Activated T-helper 1 cell treated with anti-CD3 and anti-CD28 coated beads, Interleukin-2, amount 50 U/mL, for 16 hours (primary cell): ENCODE measurements at places on chromosomes 7 and 10.
A peak's percentile ranks its signal among the peaks of the same experiment; 100 is the strongest.

- no peak for DNase-seq
Observed at GRCh38 chr7:88042157-88042556, 108.1 kb downstream of the ADAM22 start.

DNA sequence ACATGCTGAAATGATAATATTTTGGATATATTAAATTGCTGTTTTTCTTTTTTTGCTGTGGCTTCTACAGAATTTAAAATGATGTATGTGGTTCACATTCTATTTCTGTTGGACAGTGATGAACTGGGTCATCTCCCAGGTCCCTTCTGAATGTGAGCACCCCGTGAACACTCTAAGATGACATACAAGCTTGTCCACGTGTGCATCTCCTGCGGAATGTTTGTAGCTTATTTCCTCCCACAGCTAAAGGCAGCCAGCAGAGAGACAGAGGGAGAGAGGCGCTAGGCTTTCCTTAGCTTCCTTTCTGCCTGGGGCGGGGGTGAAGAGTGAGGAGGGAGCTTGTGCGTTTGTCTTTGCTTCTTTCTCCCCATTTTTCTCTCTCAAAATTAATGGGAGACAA lies 219.1 kb downstream of the EMX2 start:
- DNase-seq, result no peak

- no peak for DNase-seq
Observed at GRCh38 chr7:157693071-157693520, 356.3 kb downstream of the DNAJB6 start.

DNA sequence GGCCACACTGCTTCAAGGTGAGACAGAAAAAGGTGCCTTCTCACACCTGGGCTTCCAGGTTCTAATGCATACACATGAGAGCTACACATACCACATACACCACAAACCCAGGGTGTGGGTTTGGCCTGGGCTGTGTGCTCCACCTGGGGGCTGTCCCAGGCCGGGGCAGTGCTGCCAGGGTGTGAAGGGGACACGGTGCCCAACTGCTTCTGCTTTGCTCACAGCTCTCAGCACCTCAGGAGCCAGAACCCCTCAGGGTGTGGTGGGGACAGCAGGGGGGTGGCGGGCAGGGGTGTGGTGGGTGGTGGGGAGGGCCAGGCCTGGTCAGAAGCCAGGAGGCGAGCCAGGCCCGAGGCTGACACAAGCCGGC lies 51.1 kb downstream of the TMEM209 start:
- no peak for DNase-seq

DNA sequence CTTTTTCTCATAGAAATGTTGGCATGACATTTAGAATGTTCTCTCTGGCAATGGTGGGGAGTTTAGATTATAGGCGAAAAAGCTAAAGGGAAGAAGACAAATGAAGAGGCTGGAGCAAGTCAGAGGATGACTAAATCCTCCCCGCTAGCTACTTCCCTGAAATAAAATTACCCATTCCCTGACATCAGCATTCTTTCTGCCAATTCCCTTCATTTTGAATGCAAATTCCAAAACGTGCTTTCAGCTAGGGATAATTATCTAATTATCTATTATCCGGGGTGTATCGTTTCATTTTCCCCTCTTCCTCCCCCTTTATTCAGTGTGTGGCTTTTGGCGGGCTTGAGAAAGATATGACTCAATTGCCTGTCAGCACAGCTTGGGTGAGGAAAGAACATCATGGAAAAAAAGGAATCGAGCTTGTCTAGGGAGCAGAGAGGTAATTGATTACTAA lies 672.3 kb downstream of the TNS3 start:
- no peak for DNase-seq

DNA sequence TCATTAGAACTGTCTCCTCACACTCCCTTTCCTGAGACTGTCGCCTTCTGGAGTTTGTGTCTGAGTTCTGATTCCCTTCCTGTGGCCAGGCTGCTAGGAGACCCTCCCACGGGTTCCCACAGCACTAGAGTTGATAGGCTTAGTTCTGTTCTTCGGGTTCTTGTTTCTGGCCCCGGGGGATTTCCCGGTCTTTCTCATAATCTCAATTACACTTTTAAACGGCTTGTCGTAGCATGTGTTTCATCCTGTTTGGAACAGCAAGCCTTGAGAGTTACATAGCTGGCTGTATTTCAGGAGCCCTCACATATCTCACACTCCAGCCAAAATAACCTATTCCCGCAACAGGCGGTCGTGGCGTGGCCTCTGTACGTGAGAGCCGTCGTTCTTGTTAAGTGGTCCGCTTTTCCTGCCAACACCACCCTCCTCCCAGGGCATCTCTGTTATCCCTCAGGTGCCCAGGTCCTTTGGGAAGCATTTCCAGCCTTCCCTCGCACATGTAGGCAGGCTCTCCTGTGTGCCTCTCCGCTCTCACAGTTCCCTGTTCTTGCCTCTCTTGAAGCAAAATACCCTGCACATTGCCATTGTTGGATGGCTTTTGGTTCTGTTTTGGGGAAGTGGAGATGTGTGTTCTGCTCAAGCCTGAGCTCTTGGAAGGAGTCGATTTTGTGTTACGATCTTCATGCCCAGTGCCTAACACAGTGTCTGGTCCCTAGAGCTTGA lies 46.0 kb downstream of the CDC123 start:
- DNase-seq, result no peak

GRCh38 chr7:137576481-137576880 lies 232.9 kb upstream of the PTN start:
- DNase-seq, result no peak

DNA sequence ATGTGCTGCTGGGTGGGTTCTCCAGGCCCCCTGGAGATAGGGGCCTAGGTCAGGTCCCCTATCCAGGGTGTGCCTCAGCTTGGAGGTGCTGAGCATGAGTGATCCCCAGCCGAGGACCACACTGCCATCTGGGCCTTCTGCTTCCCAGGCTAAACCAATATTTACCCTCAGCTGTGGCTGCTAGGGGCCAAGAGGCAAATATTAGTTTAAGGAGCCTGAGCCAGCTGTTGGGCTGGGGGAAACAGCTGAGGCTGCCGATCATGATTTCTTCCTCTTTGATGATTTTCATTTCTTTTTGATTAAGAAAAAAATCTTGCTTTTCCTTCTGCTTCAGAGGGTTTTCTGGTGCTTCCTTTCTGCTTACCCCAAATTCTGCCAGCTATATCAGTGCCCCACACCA lies 83.4 kb downstream of the NEURL1 start:
- DNase-seq, result no peak

DNA sequence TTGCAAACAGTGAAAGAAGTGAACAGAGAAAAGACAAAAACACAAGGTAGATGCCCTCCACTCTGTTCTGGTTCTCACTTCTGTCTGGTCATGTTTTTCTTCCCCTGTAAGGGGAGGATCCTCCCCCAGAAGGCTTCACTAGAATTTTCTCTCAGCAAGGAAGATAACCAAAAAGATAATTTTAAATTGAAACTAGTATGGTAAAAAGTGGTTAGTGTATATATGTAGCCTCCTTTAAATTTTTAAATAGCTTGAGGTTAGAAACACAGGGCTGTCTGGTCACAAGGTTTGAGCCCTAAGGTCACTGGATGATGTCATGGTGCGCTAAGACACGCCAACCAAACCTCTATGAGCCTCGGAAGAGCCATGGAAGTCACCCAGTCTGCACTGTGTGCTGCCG lies 5.6 kb upstream of the PKD1L1 start:
- no peak for DNase-seq

GRCh38 chr10:52258799-52259425 lies 55.2 kb upstream of the DKK1 start:
- DNase-seq, result no peak

DNA sequence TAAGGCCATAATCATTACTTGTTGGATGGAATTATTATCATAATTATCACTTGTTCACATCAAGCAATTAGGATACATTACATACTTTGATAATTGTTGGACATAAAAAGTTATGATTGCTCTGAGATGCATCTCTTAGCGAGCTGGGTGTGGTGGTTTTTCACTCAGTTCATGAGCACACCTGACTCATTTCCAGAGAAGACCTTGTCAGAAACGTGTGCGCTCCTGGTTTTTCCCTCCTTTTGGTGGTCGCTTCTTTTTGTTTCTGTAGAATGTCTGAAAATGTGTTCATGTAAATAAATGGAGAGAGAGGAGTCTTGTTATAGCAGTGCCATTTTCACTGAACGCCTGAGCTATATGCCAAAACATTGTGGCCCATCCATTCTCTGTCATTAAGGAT lies 141.3 kb downstream of the PAXIP1 start:
- DNase-seq, result no peak

- DNase-seq, result peak; percentile 62
Observed at GRCh38 chr7:100604028-100604975, 2.1 kb downstream of the PCOLCE start.

DNA sequence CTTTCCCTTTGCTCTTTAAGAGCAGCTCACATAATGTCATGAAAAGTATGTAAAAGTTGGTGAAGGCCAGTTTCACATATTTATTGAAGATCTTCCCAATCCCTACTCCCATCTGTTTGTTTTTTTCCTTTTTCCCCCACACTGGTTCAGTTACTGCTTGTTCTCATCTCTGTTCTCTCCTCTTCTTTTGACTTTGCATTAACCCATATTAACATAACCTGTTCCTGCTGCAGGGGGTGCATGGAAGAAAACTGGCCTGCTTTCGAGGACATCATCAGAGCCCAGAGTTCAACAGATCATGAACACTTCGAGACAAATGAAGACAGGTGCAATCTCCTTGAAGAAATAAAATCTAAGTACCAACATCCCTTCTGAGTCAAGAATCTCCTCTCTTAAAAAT lies 93.3 kb upstream of the FAM3C start:
- DNase-seq, result no peak

DNA sequence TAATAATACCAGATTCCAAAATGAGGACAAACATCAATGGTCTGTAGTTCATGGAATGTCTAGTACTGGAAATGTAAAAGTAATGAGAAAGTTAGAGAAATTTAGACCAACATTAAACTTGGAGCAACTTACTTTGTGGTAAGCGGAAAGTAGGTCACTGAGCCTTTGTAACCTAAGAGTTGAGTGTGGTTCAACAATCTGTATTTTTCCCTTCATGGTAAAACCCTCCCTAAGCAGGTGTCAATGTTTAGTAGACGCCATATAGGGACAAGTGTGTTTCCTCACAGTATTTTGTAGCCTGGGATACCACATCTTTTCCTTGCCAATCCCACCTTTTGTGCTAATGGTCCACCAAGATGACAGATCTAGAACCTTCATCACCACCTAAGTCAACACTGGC lies 67.3 kb upstream of the RSU1 start:
- no peak for DNase-seq

- no peak for DNase-seq
Observed at GRCh38 chr7:14598978-14599377, 303.6 kb downstream of the DGKB start.

GRCh38 chr10:46000538-46000937 lies 28.2 kb downstream of the TIMM23 start:
- no peak for DNase-seq

- no peak for DNase-seq
Observed at GRCh38 chr7:101216001-101216859, 1.2 kb downstream of the PLOD3 start.

- no peak for DNase-seq
Observed at GRCh38 chr7:105000200-105000599, 13.8 kb upstream of the KMT2E start.

DNA sequence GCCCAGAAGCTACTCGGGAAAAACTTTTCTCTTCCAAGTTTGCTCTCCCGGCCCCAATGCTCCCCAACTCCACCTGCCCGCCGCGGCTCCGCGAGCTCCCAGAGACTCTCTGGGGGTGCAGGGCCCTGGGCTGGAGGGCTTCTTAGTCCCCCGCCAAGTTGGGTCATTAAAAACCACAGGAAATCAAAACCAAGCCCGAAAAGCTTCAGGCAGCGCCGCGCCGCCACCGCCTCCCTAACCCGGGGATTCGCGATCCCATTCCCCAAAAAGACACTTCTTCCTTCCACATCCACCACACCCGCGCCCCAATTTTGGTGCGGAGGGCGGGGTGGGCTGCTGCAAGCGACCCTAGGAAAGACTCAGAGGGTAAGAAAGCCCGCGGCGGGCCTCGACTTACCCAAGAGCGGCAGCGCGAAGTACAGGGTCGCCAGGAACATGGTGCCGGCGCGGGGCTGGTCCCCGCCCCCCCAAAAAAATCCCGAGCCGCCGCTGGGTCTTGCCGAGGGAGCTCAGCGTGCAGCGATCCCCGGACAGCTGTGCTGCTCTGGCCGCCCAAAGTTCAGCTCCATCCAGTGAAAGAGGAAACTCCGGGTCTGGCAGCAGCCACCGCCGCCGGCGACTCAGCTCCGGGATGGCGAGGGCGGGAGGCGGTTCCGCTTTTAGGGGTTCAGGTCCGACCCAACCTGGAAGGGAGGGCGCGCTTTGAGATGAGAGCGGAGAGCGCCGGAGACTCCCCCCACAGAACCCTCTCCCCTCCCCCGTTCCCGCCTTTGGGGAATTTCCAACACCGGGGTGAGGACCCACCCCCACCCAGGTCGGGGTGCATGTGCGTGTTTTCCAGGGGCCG lies 1.2 kb downstream of the GFRA1 start:
- DNase-seq, result no peak

- DNase-seq, result no peak
Observed at GRCh38 chr7:32301427-32301826, 188.8 kb downstream of the LSM5 start.

DNA sequence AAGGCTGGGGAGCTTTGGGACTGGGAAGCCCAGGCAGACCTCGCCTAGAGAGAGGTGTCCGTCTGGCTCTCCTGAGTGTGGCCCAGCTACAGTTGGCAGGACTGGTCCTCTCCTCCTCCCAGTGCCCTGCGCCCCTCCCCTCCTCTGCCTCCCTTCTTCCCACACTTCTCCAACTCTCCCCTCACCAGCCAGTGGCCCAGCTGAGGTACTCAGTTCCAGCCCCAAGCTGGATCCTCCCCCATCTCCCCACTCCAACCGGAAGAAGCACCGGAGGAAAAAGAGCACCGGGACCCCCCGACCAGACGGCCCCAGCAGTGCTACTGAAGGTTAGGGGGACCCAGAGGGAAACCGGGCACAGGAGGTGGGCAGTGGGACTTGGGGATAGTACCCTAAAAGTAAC lies 27.7 kb downstream of the GBX1 start:
- no peak for DNase-seq

DNA sequence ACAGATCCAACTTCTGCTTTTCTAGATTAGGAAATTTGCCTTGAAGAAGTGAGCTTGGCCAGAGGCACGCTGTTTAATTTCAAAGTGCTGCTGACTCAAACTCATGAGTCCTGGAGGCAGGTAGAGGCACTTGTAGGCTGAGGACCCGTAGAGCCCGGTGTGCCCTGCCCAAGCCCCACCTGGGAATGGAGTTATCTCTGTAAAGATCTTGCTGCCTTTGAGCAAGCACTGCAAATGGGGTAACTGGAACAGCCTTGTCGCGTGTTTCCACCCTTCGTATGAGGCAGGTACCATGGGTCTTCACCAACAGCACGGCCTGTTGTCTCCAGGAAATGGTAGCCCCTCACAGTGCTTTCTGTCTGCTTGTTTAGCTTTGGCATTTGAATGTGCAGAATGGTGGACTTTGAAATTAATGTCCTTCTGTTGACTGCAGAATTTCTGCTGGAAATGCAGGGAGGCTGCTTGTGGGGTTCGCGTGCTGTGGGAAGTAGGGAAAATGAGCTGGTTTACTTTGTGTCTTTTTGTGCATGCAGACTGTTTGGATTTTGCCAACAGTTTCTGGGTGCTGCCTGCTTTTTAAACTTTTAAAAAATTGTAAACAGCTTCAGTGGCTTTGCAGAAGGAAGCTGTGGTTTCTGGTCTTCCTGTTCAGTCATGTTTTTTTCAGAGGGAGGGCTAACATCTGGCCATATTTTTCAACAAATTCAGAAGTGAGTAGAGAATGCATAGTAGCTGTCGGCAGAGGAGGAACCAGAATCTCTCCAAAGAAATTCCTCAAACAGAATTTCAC lies 27.2 kb downstream of the CCM2 start:
- DNase-seq, result no peak

GRCh38 chr10:92208157-92208720 lies 82.6 kb downstream of the CPEB3 start:
- DNase-seq, result no peak

GRCh38 chr7:143216686-143217085 lies 5.2 kb upstream of the TAS2R40 start:
- DNase-seq, result no peak
